Right cardiac atrium (tissue), 5 donors: ENCODE measurements at places on chromosomes 5 and 9. TPM values are rescaled to one million over a fixed set of nuclear protein-coding genes. Genes with fewer than 3 reads are reported as not detected.

GRM6 gene
- not detected for total RNA-seq

DNA sequence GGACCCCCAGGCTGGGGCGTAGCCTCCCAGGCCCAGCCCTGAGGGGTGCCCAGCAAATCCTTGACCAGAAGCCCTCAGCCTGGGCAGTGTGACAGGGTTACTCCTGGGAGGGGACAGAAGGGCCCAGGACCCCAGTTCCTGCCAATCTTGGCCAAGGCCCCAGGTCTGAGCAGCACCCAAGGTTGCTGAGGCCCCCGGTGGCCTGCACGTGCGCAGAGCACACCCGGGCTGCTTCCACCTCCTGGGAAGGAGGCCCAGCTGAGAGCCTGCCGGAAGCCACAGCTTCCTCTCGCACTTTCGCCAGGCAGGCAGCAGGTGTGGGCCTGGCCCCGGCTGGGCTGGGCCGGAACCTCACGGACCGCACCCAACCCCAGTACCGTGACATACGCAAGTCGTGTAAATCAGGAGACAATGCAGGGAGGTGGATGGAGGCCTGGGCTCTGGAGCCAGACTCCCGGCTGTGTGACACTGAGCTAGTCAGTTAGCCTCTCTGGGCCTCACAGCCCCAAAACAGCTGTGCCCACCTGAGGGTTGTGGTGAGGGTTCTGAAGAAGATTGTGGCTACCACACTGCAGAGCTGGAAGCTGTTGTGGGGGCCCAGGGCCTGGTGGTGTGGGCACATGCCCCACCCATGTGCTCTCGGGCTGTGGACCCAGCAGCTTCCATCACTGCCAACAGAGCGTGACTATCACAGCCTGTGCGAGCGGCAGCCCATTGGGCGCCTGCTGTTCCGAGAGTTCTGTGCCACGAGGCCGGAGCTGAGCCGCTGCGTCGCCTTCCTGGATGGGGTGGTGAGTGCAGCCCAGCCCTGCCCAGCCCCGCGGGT, 5.1 kb downstream of the GRK6 start:
- peak; percentile 69 for DNase-seq

GRCh38 chr9:97666907-97667686, 30.0 kb downstream of the XPA start:
- no peak for DNase-seq

CIZ1 gene
- total RNA-seq, result 81.5 TPM

GRCh38 chr5:17837757-17838156, 203.5 kb downstream of the TAF11L14 start:
- DNase-seq, result no peak

- no peak for DNase-seq
These were observed 385.2 kb upstream of the KLF4 start for GRCh38 chr9:107874591-107875369.

CFAP90 gene
- not detected for total RNA-seq

DNA sequence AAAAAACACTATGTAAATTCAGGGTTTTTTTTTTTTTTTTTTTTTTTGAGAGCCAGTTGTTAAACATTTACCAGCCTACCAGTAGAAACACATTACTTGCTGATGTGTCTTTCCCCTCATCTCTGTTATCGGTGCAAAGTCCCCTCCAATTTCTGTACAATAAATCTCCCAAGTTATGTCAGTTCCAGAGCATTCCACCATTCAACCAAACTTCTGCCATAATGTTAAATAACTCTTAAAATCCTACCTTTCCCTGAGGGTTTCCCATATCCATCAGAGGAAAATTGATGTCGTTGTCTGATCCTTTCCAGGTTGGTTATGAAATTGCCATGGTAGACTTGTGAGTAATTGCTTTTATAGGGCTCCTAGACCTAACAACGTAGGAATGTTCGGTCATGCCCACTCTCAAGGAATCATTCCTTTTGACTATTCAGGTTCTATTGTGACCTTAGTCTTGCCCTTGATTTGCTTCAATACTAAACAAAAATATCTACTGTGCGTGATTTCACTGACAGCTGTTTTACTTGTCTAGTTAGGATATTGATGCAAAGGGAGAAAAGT, 5.6 kb upstream of the PPP2R2B start:
- no peak for DNase-seq

PRUNE2 gene
- 30.5 TPM for total RNA-seq

JMY gene
- 12.7 TPM for total RNA-seq

DNA sequence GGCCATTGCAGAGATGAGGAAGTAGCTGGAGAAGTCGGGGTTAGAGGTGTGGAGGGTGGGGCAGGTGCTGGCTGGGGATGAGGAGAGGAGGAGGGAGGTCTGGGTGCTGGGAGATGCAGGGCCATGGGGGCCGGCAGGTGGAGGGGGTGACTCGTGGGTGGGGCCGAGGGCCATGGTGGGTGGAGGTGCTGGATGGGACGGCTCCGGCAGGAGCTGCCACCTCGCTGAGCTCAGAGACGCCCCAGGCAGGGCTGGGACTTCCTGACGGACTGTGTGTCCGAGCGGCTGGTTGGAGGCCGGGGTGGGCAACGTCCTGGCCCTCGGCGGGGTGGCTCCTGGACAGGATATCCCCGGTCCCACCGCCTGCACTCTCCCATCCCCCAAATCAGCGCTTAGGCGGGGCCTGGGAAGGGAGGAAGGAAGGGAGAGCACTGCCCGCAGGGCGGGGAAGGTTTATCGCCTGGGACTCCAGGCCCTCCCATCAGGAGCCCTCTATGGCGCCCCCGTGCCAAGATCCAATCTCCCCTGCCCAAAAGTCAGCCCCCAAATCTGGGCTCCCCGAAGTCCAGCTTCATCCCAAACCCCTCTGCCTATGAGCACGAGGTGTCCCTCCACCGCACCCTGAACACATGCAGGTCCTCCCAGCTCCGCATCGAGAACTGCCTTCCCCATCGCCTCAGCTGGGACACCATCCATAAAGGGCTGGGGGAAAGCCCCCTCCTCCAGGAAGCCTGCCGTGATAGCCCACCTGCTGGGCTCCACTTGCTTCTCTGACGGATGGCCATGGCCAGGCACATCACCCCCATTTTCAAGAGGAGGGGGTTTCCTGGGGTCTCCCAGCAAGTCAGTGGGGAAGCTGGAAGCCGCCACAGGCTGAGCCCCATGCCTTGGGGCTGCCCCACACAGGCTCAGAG, 58.3 kb upstream of the NOTCH1 start:
- peak; percentile 83 for DNase-seq

DNA sequence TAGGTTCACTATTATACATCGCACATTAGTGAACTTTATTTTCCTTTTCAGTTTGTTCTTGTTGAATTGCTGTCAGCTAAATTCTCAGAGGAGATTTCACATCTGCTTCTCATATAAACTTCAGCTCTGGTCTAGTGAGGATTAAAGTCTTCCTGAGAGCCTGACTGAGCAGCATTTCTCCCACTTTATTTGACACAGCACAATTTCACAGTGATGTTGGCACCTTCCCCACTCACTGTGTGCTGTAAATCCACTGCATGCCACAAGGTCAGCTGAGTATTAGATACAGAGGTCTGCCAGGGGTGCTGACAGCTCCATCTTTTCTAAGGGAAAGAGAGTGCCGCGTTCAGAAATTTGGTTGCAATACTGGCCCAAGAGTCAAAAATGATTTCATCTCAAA, 567.4 kb downstream of the PRR16 start:
- no peak for DNase-seq

GRCh38 chr9:70987986-70988385, 133.4 kb downstream of the TRPM3 start:
- DNase-seq, result no peak

IFNA13 gene
- total RNA-seq, result not detected

PPP2R2B gene
- total RNA-seq, result 3.0 TPM
